ENCODE measurements at places on chromosomes 5 and 9. TPM values are rescaled to one million over a fixed set of nuclear protein-coding genes. Genes with fewer than 3 reads are reported as not detected.

Gene FOXD4L6
- total RNA-seq = 0.20 TPM

Gene TXNDC8
- total RNA-seq = not detected

Gene FASTKD3
- total RNA-seq = 20.6 TPM

Gene POMT1
- 45.8 TPM for total RNA-seq

DNA sequence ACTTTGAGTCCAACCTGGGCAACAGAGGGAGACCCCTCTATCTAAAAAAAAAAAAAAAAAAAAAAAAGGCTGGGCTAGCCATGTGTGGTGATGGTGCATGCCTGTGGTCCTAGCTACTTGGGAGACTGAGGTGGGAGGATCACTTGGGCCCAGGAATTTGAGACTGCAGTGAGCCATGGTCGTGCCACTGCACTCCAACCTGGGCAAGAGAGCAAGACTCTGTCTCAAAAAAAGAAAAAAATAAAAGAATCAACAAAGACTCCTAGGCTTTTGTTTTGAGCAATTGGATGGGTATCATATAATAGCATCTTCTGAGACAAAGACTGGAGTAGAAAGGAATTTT lies 481.7 kb upstream of the PAPPA start:
- no peak for DNase-seq

Gene KIF4B
- 0.13 TPM for total RNA-seq

GRCh38 chr9:979983-980382 lies 3.5 kb downstream of the DMRT3 start:
- DNase-seq = no peak

Gene CKMT2
- total RNA-seq = not detected

Gene ZFYVE16
- total RNA-seq = 27.7 TPM

Gene IRGM
- total RNA-seq = not detected

Gene CDX1
- not detected for total RNA-seq

Gene SNCB
- total RNA-seq = not detected

Gene CD180
- total RNA-seq = not detected

Gene PCDHA9
- total RNA-seq = not detected

Gene PCDHGA12
- not detected for total RNA-seq

Measured in PC-9 (cell line).